HFF-Myc (cell line): ENCODE measurements at places on chromosomes 7 and 10.

- no peak for DNase-seq
Measured at GRCh38 chr10:63286340-63286739, 153.2 kb downstream of the NRBF2 start.

GRCh38 chr7:143229054-143229790, 7.4 kb downstream of the TAS2R40 start:
- no peak for DNase-seq

GRCh38 chr7:48161407-48162125, 9.7 kb upstream of the ABCA13 start:
- no peak for DNase-seq

- DNase-seq, result no peak
Measured at GRCh38 chr10:31030800-31031199, 865 bp downstream of the ZNF438 start.

DNA sequence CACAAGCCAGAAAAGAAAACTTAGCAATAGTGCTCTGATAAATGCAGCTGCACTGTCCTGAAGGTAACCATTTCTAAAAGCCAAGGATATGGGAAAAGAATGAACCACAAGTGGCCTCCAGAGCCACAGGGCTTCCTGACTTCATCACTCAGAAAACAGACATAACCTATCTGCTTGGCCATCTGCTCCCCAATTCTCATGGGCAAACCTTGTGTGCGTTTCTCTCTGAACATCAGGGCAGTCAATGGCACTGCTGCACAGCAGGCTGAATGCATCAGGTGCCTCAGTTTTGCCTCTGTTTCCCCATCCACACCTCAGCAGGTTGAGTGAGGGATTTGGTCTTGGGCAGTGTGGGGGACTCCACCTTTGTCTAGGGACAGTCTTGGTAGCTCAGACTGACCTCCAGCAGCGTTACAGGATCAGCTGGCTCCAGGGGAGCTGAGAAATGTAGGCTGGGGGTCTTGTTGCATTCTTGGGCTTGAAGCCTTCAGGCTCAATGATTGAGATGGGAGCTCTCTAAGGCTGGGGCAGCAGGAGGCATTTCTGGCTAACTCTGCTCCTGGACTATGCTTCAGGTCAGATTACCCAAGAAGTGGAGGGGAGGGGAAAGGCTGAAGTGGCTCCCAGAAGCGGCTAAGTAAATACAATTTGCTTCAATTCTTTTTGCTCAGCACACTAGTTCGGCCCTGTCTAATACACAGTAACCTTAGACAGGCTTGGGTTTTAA, 23.6 kb upstream of the PDLIM1 start:
- DNase-seq, result no peak

DNA sequence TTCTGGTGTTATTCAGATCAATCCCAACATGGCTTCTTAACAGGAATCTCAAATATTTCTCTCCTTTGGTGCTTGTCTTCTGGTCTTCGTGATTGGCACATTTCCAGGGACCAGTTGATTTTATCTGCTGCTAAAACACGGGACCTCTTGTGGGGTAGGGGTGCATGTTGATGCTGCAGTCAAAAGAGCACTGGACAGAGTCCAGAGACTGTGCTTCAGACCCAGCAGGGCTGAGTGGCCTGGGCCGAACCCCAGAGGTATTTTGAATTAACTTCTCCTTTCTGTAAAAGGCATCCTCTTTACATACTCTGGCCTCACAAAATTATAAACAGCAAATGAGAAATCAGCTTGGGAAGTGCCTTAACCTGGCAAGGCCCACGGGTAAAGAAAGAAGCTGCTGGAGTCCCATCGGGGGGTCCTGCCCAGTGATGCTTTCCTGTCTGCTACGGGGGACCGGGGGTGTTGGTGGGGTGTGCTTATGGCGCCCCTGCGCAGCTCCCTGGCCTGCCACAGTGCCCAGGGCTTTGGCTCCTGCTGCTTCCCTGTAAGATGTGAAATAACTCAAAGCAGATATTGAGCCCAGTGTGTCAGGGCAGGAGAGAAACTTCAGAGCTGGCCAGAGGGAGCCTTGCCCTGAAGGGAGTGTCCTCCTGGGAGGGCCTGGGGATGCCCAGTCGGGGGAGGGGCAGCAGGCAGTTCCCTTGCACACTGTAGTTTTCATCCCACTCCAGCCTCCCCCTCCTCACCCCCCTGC, 230.5 kb downstream of the TCF7L2 start:
- no peak for DNase-seq

GRCh38 chr7:130139193-130139960, 65.8 kb downstream of the TMEM209 start:
- no peak for DNase-seq

GRCh38 chr7:55152516-55152915, 133.7 kb downstream of the EGFR start:
- DNase-seq, result no peak

DNA sequence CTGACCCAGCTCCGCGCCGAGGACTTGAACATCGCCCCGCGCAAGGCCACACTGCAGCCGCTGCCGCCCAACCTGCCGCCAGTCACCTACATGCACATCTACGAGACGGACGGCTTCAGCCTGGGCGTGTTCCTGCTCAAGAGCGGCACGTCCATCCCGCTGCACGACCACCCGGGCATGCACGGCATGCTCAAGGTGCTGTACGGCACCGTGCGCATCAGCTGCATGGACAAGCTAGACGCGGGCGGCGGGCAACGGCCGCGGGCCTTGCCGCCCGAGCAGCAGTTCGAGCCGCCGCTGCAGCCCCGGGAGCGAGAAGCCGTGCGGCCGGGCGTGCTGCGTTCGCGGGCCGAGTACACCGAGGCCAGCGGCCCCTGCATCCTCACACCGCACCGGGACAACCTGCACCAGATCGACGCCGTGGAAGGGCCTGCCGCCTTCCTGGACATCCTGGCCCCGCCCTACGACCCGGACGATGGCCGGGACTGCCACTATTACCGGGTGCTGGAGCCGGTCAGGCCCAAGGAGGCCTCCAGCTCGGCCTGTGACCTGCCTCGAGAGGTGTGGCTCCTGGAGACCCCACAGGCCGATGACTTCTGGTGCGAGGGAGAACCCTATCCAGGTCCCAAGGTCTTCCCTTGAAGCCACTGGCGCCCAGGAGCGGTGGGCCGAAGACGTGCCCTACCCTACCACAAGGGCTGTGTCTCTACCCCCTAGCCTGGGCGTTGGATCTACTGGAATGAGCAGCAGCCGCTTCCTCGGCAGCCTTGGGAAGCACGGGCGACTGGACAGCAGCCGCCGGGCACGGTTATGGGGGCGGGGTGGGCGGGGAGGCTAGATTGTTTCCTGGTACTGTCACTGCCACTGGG, 945 bp downstream of the ADO start:
- no peak for DNase-seq

- DNase-seq, result no peak
Measured at GRCh38 chr7:148553979-148554378, 36.6 kb upstream of the C7orf33 start.
